ENCODE measurements at places on chromosomes 6 and 20. TPM values are rescaled to one million over a fixed set of nuclear protein-coding genes. Genes with fewer than 3 reads are reported as not detected.

SIRPB2 gene
- 3.2 TPM for total RNA-seq

MAVS gene
- total RNA-seq, result 26.7 TPM

BTNL2 gene
- total RNA-seq, result not detected

BCAS1 gene
- 58.6 TPM for total RNA-seq

BANF2 gene
- total RNA-seq, result 1.9 TPM

BPIFB1 gene
- total RNA-seq, result 2.1 TPM

- no peak for DNase-seq
Measured at GRCh38 chr6:130513770-130514169, 148.0 kb downstream of the TMEM200A start.

DNA sequence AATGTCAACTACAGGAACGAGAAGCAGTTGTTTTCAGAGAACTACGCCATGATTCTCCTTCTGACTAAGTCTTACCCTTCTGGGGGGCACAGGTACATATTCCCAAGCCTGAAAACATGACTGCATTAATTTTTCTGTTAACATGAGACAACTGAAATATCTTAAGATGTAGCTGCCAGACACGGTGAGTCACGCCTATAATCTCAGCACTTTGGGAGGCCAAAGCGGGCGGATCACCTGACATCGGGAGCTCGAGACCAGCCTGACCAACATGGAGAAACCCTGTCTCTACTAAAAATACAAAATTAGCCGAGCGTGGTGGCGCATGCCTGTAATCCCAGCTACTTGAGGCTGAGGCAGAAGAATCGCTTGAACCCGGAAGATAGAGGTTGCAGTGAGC is 21.7 kb downstream of the TBC1D20 start:
- no peak for DNase-seq

DNA sequence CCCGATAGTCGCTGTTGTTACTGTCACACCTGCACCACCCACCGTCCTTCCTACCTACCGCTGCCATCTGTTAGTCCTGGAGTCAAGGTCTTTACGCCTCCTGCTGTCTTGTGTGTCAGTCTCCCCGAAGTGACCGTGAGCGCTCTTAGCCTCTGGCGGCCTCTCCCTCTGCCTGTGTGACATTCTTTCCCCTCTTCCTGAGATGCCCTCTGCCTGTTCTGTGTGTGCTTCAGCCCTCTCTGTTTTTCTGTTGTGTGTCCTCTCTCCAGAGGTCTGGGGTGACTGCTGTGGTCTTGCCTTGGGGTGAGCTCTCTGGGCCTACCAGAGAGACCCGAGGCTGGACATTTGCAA is 54.9 kb downstream of the TCP11 start:
- no peak for DNase-seq

- no peak for DNase-seq
Measured at GRCh38 chr6:168497381-168497780, 56.4 kb downstream of the SMOC2 start.

DNA sequence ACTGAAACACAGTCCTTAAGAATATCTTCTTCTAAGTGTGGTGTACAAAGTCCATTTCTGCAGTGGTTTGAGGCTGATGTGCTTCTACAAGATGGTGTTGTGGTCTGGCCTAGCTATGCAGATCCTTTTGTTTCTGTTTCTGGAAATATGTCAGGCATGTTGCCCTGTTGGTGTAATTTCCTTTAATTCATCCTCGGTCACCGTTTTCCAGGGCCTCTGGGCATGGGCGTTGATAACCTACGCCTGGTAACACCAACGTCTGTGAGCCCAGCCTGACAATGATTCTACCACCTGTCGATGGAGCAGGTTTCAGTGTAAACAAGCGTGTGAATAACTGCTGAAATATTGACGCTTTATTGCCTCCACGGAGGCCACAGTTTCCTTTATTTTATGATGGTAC is 33.3 kb upstream of the AFDN start:
- DNase-seq, result no peak

DNA sequence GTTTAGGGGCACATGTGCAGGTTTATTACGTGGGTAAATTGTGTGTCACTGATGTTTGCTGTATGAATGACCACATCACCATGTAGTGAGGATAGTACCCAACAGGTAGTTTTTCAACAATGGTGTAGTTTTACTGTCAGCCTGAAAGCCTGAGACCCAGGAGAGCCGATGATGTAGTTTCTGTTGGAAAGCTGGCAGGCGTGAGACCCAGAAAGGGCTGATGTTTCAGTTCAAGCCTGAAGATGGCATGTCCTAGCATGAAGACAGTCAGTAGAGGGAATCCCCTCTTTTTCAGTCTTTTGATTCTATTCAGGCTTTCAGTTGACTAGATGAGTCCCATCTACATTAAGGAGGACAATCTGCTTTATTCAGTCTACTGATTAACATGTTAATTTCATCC is 96.7 kb downstream of the KLHL32 start:
- no peak for DNase-seq

- peak; percentile 81 for DNase-seq
Measured at GRCh38 chr6:44223319-44224028, at the start of gene SLC29A1. Gene SLC29A1 (plus strand): TSS chr6:44223595. CDS start chr6:44227314, 3,719 bp downstream.

DNA sequence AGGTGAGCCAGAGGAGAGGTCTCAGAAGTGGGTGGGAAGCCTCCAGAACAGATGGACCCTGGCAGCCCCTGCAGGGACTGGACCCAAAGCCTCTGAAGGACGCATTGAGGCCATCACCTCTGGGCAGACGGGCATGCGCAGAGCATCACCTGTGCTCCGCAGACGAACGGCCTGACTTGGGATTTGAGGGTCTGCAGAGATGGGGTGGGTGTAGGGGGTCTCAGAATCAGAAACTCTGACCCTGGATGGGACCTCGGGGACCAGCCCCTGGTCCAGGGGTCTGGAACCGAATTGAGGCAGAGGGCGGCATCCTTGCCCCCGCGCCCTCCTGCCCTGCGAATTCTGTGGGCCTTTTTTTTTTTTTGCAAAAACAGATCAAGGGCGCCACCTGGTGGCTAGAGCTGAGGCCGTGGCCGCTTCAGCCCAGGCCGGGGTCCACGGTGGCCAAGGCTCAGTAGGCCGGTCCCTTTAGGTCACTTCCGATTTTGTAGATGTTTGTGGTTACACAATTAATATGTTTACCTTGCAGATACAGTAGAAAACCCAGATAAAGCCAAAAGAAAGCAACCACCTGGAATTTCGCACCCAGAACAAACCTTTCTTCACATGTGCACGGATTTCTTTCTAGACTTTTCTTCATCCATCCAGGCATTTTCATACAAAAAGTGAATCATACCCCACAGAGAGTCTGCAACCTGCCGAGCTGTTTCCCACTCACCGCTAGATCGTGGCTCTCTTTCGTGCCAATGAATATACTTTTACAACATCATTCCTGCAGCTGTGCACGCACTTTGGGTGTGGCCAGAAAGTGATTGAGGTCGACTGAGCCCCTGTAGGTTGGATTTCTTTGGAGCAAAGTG is 25.9 kb downstream of the ZBP1 start:
- no peak for DNase-seq

- DNase-seq, result no peak
Measured at GRCh38 chr6:150087336-150087735, 18.4 kb upstream of the ULBP3 start.

DNA sequence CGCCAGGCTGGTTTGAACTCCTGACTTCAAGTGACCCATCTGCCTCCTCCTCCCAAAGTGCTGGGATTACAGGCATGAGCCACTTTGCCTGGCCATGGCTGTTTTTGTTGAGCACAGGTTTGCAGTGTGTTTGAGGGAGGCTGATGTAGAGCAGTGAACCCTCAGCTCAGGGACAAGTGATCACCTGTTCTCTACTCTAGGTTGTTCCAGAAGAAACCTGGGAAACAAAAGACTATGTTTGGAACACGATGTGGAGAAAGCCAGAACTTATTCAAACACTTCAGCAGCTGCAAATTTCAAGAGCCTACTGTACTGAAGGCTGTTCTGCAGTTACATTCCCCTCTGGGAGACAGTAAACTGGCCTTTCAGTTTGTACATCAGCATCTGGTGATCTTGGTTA is 4.7 kb downstream of the TULP1 start:
- no peak for DNase-seq

DNA sequence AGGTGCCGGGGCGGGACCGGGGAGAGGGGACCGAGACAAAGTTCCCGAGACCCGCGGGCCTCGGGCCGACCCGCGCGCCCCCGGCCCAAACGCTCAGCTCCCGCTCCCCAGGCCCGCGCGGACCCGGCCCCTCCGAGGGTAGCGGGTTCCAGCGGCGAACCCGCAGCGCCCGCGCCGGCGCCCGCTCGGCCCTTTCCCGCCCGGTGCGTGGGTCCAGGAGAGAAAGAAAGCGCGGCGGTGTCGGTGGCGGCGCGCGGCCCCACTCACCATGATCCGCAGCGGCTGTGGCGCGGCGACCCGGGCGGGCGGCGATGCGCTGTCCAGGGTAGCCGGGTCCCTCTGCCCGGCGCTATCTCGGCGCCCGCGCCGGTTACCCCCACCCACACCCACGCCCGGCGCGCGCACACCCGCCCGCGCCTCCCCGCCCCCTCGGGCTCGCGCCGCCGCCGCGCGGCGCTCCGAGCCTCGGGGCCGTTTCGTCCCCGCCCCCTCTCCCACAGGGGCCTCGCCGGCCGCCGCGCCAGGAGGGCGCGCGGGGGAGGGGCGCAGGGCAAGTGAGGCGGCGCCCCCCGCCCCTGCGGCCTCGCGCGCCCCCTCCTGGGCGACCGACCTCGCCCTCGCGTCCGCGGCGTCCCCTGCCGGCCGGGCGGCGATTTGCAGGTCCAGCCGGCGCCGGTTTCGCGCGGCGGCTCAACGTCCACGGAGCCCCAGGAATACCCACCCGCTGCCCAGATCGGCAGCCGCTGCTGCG is at the start of gene ELOVL2:
Gene ELOVL2, minus strand, starts transcription at position 345 of the 751 bp plus-strand sequence. Its CDS starts 75 bp downstream, at position 270.
- DNase-seq, result no peak

DNA sequence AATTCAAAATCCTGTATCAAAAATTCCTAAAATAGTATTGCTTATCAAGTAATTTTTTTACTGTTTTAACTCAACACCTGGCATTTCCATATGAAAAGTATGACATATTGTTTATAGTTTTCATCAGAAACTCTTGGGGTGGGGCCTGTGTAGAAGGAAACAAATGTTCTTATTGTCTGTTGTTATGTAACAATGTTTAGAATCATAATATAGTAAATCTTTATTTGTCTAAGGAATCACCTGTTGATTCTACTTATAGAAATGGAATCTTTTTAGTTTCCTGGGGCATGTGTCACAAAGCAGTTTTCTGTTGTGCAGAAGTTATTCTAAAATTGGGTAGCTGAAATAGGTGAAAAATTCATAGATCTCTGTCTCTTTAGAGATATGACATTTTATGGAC is 4.9 kb downstream of the ARMC2 start:
- no peak for DNase-seq

DNA sequence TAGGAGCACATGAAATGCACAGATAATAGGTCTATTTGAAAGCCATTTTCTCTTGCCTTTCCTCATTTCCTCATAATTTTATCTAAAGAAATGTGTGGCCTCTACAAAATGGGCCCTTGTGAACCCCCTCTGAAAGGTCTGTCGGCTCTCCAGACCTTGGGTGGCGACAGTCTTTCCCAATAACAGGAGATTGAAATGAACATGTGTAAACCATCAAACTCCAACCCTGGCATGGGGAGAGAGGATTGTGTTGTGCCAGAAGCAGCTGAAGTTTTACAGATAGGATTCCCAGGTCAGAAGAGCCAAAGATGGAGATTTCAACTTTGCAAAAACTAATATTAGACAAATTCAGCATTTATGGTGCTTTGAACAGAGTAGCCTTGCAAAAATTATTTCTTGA is 277.1 kb upstream of the ECI2 start:
- no peak for DNase-seq

- no peak for DNase-seq
Measured at GRCh38 chr6:56146086-56146485, 101.3 kb downstream of the COL21A1 start.

DNA sequence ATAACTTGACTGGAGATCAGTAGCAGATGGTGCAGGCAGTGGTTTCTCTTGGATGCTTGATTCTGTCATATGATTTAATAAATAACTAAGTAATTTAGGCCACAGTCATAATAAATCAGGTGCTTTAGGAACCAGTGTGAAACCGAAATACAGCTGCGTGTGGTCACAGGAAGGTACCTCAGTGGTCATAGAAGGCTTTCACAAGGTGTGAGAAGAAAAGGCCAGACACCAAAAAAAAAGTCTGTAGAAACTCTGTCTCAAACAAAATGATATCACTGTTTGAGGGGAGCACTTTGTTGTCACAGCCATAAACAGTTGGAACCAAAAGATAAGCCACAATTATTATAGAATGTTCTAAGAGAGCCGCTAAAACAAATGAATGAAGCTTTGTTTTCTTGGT is 56.5 kb downstream of the ARMC2 start:
- no peak for DNase-seq
